ENCODE measurements at places on chromosomes 4 and X. TPM values are rescaled to one million over a fixed set of nuclear protein-coding genes. Genes with fewer than 3 reads are reported as not detected.

GRCh38 chr4:36676139-36677050 lies 395.0 kb downstream of the DTHD1 start:
- DNase-seq: no peak

GRCh38 chrX:19599253-19599652 lies 83.9 kb upstream of the MAP3K15 start:
- DNase-seq: no peak

- no peak for DNase-seq
Observed at GRCh38 chrX:121000589-121000988, 15.0 kb upstream of the CT47A1 start.

DNA sequence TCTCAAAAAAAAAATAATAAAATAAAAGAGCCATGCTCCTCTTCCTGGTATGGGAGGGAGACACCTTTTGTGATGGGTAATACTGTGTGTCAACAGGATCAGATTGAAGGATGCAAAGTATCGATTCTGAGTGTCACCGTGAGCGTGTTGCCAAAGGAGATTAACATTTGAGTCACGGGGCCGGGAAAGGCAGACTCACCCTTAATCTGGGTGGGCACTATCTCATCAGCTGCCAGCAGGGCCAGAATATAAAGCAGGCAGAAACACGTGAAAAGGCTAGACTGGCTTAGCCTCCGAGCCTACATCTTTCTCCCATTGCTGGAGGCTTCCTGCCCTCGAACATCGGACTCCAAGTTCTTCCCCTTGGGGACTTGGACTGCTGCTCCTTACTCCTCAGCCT lies 95.4 kb downstream of the SHOX start:
- no peak for DNase-seq

- no peak for DNase-seq
Observed at GRCh38 chrX:96703379-96703778, 18.7 kb downstream of the DIAPH2 start.

DNA sequence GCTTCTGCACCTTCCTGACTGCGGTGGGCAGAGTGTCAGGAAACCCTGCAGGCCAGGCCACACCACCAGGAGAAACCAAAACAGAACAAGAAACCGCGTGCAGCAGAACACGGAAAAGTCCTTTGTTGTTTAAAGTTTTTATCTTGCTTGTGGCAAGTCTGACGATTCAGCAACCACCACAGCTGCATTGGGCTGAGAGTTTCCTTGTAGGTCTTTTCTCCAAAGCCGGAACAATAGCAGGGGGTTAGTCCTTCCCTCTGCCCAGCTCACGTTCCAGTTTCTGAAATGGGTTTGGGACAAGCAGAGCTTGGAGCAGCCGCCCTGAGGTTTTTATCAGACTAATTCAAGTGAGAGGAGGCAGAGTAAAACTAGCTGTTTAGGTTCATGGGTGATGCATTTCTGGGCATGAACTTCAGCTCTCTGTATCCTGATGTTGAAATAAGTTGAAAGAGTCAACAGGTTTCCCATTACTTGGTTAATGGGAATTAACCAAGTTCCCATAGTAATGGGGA lies 216.9 kb downstream of the PTTG2 start:
- DNase-seq: peak; percentile 34

DNA sequence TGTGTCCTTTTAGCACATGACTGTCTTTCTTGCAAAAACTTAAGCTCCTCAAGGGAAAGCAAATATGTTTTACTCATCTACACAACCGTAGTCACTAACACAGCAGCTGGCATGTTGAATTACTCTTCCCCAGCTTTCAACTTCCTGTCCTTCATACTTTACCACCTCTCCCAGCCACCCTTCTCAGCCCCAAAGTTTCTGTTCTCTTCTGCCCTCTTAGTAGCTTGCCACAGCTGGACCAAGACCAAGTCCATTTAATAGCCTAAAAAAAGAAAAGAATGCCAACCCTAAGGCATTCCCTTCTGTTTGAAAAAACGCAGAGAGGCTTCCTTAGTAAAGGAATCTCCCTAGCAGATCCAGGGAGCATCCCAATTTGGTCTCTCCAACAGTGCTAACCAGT lies 36.8 kb downstream of the SRPX2 start:
- no peak for DNase-seq

The GLOD5 gene
- total RNA-seq: not detected

DNA sequence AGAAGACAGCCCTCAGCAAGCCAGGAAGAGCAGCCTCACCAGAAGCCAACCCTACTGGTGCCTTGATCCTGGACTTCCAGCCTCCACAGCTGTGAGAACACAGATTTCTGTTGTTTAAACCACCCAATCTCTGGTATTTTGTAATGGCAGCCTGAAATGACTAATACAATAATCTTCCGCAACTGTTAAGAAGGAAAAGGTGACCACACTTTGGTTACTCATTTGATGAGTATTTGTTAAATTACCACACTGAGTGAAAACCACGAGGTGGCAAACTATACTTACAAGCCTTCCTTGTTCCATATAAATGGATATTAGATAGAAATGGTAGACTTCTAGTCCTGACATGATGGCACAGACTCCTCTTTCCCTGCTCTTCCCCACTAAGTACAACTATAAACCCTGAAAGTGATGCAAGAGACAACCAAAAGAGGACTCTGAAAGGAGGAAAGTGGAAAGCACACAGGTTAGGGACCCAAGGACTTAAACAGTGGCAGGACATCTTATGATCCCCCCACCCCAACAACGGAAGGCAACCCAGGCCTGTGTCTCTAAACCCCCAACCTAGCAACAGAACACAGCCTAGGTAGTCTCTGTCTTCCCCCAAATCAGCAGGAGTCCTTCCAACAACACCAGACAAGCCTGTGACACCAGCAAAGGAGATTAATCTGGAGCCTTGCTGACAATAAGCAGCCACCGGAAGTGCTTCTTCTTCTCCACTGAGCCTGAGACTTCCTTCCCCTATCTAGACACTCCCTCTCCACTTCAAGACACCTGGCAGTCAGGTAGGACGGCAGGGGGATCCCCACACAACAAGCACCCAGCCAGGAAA lies 12.3 kb downstream of the ZNF182 start:
- no peak for DNase-seq

The S100P gene
- not detected for total RNA-seq

DNA sequence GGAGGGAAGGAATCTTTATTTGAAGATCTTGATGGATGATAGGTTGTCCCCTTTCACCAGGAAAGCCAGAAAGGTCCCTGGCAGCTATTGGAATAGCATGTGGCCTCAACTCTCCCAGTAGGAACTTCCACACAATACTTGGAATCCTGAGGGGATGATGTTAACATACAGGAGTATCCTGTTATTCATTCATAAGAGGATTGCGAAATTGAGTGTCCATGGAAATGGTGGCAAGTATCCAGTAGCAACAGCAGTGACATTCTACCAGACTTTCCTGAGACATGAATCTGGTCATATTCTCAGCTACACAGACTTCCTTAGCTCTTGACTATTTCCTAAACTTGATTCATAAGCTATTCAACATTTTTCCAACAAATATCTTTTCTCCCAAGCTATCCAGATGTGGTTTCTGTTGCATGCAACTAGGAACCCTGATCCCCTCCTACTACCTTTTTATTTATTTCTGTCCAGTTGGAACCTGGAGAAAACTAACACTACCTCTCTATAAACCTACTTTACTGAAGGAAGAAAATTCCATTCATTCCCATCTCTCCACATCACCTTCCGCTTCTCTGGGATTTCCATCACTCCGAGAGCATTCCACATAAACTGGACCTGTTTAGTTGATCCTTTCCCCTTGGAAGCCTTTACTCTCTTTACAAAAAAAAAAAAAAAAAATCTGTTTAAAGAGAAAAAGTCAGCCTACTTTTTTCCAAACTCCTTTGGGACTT lies 101.8 kb downstream of the ANXA5 start:
- DNase-seq: no peak

GRCh38 chr4:155978810-155979209 lies 25.1 kb upstream of the CTSO start:
- DNase-seq: no peak

GRCh38 chr4:6206771-6207290 lies 6.5 kb upstream of the JAKMIP1 start:
- DNase-seq: no peak

DNA sequence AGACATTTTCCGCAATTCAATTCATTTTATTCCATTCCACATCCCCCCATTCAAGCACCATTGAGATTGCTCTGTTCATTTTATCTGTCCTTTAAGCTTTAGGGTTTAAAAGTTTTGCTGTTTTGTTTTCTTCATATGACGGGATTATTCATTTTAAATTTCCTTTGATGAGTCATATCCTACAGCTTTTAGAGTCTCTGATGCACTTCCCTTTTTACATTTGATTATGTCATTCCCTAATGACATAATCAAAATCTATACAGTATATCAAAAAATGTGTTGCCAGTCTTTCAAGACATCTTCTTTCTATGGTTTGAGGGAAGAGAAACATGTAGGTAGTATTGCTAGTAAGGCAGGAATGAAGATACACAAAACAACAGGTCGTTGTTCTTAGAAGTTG lies 456.3 kb downstream of the PDGFC start:
- DNase-seq: no peak

DNA sequence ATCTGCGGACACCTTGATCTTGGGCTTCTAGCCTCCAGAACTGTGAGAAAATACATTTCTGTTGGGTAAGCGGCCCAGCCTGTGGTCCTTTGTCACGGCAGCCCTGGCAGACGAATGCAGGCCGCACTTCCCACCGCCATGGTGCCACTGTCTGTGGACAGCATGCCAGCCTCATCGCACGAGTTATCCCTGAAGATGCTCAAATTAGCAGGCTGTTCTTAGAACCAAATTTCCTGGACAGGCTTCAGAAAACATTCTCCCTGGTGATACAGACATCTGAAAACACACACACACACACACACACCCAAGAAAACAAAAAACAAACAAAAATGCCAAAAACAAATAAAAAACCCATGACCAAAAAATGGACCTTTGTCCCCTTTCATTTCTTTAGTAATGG lies 343.5 kb upstream of the GATB start:
- no peak for DNase-seq

DNA sequence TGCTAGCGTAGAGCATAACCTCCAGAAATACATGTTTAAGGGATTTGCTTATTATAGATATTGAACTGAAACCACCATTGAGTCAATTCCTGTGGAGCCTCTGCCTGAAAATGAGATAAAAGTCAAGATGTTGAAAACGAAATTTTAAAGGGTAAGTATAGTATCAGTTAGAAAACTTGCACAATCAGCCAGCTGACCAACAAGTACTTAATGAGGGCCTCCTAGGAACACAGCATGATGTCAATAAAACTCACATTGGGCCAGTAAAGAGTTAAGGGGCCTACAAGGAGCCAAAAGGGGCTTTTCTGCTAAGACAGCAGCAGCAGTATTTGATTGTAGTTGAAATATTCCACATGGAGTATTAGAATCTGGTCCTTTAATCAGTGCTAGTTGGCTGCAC lies 314.1 kb upstream of the PPARGC1A start:
- no peak for DNase-seq

DNA sequence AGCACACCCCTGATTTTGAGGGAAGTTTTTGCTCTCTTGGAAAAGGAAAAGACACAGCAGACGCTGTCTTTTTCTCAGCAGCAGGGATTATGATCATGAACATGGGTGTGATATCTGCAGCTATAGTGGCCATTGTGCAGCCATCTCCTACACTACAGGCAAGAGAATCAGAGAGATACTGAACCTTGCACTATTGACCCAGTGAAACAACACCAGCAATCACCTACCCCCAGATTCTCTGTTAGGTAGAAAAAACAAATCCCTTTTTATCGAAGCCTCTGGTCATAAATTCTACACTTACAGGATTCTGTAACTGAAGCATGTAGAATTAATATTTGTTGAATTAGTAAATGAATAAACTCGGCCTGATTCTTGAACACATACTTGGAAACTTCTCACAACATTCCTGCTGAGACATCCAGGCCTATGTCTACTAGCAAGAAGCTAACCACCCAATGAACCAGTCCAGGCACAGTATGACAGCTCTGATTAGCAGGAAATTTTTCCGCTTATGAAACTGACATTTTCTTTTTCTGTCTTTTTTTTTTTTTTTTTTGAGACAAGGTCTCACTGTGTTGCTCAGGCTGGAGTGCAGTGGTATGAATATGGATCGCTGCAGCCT lies 5.0 kb upstream of the AFAP1 start:
- no peak for DNase-seq

DNA sequence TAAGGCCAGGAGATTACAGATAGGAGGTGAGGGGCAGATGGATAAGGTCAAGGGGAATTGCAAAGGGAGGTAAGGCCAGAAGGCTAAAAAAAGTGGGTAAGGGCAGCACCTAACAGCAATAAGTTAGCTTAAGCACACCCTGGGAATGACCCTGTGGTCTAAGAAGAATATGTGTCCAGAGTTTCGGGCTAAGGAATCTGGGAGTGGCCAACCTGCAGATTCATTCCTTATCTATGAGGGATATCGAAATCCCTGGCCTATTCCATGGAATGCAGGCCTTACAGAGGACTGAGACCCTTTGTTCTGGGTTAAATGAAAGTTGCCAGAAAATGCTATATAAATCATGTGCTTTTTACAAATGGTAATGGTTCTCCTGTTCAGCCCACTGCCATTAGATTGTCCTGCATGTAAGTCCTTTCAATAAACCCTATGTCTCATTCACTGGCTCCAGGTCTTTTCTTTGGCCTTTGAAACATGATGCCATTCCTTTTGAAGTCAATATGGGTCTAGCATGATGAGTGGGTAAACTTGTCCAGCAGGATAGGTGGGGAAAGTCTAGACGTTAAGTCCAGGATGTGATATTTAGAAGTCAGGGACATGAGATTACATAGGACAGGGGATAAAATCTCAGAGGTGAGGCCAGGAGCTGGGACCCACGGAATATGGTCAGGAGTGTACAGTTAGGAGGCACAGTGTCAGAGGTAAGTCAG lies 226.2 kb downstream of the TACR3 start:
- DNase-seq: no peak

- DNase-seq: no peak
Observed at GRCh38 chr4:7790999-7791398, 148.7 kb downstream of the AFAP1 start.

DNA sequence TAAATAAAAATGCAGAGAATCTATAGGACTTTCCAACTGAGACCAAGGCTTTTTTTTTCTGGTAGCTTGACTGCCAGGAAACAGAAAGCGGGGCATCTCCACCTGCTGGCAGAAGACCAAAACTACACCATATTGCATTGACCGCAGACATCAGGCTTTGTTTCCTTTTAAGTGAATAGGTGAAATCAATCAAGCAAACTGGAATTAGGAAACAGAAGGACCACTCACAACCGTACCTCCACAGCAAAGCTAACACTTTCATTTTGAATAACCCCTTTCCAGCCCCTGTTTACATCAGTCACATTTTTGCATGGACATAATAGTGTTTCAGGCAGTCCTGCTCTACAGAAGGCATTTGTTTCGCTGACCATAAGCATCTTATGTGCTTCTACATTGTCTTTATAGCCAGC lies 218.2 kb downstream of the IDS start:
- no peak for DNase-seq

The CT47B1 gene
- not detected for total RNA-seq

- no peak for DNase-seq
Observed at GRCh38 chr4:40833212-40833611, 83.5 kb downstream of the NSUN7 start.

- DNase-seq: no peak
Observed at GRCh38 chr4:63578383-63578782, 830.9 kb downstream of the TECRL start.

All from left ventricle myocardium inferior (tissue), 1 donor.